ENCODE measurements at places on chromosomes 5 and 9. TPM values are rescaled to one million over a fixed set of nuclear protein-coding genes. Genes with fewer than 3 reads are reported as not detected.
A peak's percentile ranks its signal among the peaks of the same experiment; 100 is the strongest.

Gene C5orf47
- total RNA-seq, result not detected

Gene TMEM232
- 6.9 TPM for total RNA-seq

DNA sequence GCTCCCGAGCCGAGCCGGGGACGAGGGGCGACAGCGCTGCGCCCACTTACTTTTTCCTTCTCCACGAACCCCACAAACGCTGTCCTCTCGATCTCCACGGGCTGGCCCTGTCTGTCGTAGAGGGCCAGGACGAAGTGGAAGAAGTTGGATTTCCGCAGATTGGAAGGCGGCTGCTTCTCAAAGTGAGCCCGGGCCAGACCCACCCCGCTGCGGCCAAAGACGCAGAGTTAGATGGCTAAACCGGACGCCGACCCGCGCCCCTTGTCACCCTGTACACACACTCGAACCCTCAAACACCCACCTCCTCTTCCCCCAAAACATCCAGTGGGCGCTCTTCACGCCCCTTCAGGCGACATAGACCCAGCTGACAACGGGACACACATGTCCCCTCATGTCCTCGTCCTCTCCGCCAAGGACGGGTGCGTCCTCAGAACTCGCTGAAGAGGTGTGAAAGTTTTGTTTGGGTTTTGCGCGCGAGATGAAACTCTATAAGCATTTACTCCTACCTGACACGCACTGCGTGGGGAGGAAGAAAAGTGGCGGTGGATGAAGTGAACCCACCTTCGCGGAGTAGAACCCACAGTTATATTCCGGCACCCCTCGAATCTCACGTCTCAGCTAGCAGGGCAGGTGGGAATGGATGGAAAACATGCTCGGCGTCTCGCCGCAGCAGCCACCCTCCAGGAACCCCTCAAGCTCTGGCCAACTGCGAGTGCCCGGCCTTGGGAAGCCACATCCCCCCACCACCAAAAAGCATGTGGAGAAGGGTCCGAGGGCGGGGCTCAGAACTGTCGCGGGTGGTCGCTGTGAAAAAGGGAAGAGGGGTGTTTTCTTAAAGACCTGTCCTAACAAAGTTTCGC is 2.6 kb downstream of the EBF1 start:
- peak; percentile 66 for DNase-seq

DNA sequence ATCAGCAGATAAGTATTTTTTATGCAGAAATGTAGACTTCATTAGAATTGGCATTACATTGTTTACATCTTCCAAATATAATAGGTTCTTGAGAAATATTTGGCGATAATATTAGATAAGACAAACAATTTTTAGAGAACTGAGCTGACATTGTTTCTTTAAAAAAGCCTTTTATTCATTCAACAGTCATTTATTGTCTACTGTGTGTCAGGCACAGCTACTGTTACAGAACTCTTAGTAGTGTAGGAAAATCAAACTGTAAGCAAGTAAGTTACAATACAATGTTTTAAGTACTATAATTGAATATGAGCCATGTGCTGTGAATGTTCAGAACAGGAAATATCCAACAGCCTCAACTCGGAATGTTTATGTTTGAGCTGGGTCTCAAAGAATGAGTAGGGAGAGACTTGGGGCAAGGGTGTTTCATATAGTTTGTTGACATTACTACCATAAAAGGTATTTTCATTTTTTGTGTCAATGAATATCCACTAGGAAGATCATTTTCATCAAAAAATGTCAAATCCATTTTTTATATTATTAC is 114.0 kb downstream of the CDC42SE2 start:
- DNase-seq, result no peak

DNA sequence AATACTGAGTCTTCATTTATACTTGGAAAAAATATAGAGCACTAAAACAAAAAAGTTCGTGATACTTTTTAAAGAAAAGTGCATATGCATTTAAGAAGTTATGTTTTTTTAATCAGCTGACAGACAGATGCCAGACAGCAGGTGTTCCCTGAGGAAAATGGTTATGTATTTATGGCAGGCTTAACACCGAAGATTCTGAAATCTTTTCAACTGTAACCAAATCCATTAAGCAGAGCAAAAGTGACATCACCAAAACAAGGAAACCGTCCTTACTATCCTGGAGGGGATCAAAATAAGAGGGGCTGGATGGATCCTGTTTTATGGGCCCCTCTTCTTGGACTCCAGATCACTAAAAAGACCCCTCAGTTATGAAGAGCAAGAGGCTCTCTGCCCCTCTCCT is 404.9 kb upstream of the ADAMTS16 start:
- DNase-seq, result no peak

DNA sequence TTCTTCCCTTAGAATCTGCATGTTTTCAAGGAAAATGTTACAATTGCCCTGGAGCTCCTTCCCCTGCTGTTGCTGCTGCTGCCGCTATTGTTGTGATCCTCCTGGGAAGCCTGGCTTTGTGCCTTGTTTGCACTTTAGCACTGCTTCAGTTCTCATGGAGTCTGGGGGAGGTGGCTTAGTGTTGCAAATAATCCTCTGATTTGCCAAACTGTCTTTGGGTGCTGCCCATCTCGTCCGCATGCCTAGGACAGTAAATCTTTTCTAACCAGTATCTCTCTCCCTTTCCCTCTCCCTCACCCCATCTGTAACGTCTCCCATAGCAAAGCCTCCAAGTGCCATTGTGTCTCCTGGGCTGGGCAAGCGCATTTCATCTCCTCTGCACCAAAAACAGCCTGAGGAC is 30.3 kb downstream of the FAM240B start:
- no peak for DNase-seq

Gene CETN3
- total RNA-seq, result 27.6 TPM

DNA sequence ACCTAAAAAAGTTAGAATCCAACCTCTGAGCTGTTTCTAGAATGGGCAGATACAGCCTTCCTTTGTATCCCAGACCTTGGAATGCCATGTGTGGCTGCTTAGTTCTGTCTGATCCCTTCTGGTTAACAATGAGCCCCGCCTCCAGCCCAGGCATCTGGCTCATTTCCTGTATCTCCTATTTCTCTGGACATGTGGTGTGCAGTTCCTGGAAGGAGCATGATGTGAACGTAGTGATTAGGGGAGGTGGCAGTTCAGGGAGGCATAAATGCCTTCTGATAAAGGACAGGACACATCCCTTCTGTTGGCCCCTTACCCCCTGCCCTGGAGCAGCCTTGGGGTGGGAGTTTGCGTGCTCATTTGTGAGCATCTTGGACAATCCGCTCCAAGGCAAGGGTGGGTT is 243.0 kb downstream of the ZSWIM6 start:
- no peak for DNase-seq

DNA sequence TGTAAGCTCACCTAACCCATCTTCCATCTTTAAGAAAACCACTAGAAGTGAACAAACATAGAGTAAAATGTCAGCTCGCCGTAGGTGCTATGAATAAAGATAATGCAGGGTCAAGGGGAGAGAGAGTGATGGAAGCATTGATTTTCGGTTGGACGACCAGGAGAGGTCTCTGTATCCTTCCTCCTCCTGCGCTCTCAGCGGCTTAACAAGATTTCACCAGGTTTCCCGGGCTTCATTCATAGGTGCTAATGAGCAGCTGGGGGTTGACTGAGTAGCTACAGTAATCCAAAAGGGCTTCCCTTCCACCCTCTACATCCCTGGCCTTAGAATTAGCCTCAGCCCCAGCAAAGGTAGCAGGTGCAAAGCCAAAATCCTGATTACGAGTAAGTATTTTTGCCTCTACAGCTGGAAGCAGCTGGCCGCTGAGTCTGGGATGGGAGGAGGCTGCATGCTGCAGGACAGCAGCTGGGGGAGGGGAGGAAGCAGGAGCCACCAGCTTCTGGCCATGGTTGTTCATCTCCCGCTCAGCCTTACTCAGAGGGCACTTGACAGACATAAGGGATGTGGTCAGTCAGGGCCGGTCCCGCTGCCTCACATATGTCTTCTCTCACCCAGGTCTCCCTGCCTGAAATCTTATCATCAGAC is 112.0 kb upstream of the IL12B start:
- DNase-seq, result no peak

DNA sequence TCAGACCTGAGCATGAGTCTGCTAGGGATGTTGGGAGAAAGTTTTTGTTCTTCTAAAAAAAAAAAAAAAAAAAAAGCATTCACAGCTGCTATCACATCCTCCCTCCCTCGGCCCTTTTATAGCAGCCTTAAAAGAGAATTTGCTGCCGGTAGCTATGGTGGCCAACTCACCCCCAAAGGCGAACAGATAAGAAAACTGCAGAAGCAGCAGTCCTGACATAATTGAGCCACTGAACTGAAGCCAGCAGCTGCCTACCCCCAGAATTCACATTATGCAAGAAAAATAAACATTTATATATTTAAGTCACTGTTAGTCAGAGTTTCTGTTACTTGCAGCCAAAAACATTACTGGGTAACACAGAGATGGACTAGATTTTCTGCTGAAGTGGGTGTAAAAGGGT is 124.3 kb upstream of the SMARCA2 start:
- DNase-seq, result no peak

GRCh38 chr9:82332018-82332773 is 343.6 kb downstream of the SPATA31D1 start:
- no peak for DNase-seq

GRCh38 chr5:3324421-3325101 is 271.1 kb upstream of the IRX1 start:
- DNase-seq, result no peak

Gene SHISAL2B
- total RNA-seq, result 0.63 TPM

Gene ZNF782
- 5.3 TPM for total RNA-seq

Gene SLC46A2
- 0.14 TPM for total RNA-seq

GRCh38 chr9:76608575-76609273 is 149.7 kb downstream of the GCNT1 start:
- no peak for DNase-seq

Gene FOXE1
- total RNA-seq, result 4.2 TPM

- no peak for DNase-seq
Measured at GRCh38 chr9:4242239-4242638, 57.6 kb downstream of the GLIS3 start.

Gene PRDM9
- total RNA-seq, result not detected

Gene TNFAIP8
- total RNA-seq, result 11.8 TPM

GRCh38 chr9:69420611-69421270 is 95.7 kb downstream of the ENTREP1 start:
- DNase-seq, result no peak

Gene ARL10
- 23.4 TPM for total RNA-seq

GRCh38 chr5:175457466-175457865 is 13.5 kb upstream of the DRD1 start:
- no peak for DNase-seq

- DNase-seq, result peak; percentile 91
Measured at GRCh38 chr9:111525056-111525977, at the start of gene ZNF483. Gene ZNF483 (plus strand): TSS chr9:111525179. CDS start chr9:111527396, 2,217 bp downstream.

- no peak for DNase-seq
Measured at GRCh38 chr5:172166030-172166826, 21.8 kb downstream of the STK10 start.

Gene NEURL1B
- 7.6 TPM for total RNA-seq

- DNase-seq, result no peak
Measured at GRCh38 chr5:159897786-159898393, 18.4 kb upstream of the ADRA1B start.

- DNase-seq, result peak; percentile 31
Measured at GRCh38 chr9:91177661-91178280, 183.9 kb downstream of the AUH start.

Gene C1QTNF2
- 0.31 TPM for total RNA-seq

Gene PCDHGC3
- 11.0 TPM for total RNA-seq

Gene MARCHF11
- total RNA-seq, result 1.2 TPM

Gene OR13C8
- not detected for total RNA-seq

DNA sequence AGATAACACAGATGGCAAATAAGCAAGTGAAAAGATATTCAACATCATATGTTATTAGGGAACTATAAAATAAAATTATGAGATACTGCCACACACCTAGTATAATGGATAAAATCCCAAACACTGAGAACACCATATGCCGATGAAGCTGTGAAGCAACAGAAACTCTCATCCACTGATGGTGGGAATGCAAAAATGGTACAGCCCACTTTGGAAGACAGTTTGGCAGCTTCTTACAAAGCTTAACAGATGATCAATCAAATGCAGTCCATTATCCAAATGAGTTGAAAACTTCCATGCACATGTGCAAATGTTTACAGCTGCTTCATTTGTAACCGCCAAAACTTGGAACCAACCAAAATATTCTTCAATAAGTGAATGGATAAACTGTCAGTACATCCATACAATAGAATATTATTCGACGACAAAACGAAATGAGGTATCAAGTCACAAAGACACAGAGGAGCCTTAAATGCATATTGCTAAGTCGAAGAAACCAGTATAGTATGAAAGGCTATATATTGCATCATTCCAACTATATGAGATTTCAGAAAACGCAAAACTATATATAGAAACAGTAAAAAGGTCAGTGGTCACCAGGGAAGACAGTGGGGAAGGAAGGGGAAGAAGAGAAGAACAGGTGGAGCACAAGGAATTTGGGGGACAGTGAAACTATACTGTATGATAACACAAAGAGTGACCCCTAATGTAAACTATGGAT is 14.9 kb downstream of the PFDN1 start:
- no peak for DNase-seq

GRCh38 chr5:131081913-131082488 is 83.1 kb downstream of the HINT1 start:
- no peak for DNase-seq

DNA sequence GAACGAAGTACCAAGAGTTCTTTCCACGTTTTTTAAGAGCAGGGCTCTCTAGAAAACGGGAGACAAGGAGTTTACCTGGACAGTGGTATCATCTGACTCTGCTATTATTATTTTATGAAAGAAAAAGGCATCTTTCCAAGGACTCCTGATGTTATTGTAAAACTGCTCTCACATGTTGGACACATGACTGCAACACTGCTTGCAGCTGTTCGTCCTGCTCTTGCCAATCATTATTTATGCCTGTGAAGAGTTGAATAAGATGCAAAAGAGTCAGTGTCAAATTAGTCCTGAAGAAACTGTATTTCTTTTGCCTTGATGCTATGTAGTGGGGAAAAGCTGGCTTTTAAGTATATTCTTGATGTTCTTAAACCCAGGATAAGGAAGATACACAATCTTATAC is 284.5 kb upstream of the PTGER4 start:
- no peak for DNase-seq

DNA sequence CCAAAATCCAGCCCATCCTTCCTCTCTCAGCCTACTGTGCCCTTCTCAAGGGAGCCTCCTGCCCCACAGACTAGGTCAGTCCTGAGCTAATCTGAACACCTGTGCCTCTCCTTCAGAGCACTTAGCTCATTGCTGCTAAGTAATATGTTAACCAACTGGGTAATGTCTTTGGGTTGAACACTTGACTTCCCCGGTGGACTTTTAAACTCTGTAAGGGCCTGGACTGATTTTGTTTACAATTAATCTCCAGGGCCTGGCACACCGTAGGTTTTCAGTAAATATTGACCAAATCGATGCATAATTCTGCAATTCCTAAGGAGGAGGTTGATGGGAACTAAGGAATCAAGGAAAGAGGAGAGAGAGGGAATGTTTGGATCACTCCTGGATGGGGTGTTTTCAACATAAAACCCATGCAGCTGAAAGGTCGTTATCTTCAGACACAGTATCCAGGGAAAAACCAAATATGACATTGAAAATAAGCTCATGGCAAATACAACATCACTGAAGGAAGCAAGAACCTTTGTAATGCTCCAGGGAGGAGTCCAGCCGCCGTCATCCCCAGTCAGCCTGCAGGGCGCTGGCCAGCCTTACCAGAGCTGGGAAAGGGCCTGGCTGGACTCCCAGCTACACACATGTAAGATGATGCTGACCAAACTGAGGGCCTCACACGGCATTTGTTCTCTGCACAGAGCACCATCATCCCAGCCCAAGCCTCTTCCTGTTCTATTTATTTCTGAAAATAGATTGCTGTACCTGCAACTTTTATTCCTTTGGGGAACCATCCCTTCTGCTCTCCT is 166.3 kb downstream of the C5orf15 start:
- no peak for DNase-seq

Gene SPINK13
- not detected for total RNA-seq

Measured in type B pancreatic cell (in vitro differentiated cells).